ENCODE measurements at places on chromosomes 11 and 22.
A peak's percentile ranks its signal among the peaks of the same experiment; 100 is the strongest.

GRCh38 chr11:79044201-79044600, 396.6 kb downstream of the TENM4 start:
- DNase-seq: no peak

- no peak for DNase-seq
Measured at GRCh38 chr11:77560605-77561004, 29.1 kb upstream of the AQP11 start.

- peak; percentile 13 for DNase-seq
Measured at GRCh38 chr11:121134741-121135312, 33.8 kb downstream of the TECTA start.

GRCh38 chr11:75523811-75524664, 1.7 kb downstream of the GDPD5 start:
- no peak for DNase-seq

DNA sequence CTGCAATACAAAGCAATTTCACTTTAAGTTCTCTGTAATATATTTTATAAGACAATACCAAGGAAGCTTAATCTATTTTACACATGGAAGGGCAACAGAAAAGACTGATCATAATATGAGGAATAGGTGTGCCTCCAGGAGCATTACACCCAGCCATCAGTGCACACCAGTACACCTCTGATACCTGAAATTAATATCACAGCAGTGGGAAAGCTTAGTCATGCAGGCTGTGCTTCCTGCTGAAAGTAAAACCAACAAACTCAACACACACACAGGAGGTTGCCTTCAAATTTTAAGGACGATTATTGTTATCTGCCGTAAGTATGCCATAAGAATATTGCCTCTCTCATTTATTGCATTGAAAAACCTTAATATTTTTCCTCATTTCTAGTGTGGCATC, 1119.1 kb upstream of the TENM4 start:
- DNase-seq: no peak

Data from Ammon's horn (tissue), 1 donor.